Mesothelial cell of epicardium (in vitro differentiated cells): ENCODE measurements at places on chromosomes 6 and 20. TPM values are rescaled to one million over a fixed set of nuclear protein-coding genes. Genes with fewer than 3 reads are reported as not detected.

GRCh38 chr20:760751-761417, 7.4 kb downstream of the SLC52A3 start:
- H3K4me1 ChIP-seq, result no peaks in the 10 kb centered on the region
- no peak overlapping the region for H3K4me3 ChIP-seq
- H3K36me3 ChIP-seq, result no peaks in the 10 kb centered on the region
- no peak for DNase-seq
- no peak overlapping the region for H3K27ac ChIP-seq
- H3K27me3 ChIP-seq, result peaks cover 69% of the 10 kb centered on the region

- H3K27ac ChIP-seq, result no peak overlapping the region
- peaks cover 13% of the 10 kb centered on the region for H3K4me1 ChIP-seq
- H3K36me3 ChIP-seq, result peaks cover 2% of the 10 kb centered on the region
These were observed 55.9 kb downstream of the BCAS4 start for GRCh38 chr20:50850721-50851286.

DNA sequence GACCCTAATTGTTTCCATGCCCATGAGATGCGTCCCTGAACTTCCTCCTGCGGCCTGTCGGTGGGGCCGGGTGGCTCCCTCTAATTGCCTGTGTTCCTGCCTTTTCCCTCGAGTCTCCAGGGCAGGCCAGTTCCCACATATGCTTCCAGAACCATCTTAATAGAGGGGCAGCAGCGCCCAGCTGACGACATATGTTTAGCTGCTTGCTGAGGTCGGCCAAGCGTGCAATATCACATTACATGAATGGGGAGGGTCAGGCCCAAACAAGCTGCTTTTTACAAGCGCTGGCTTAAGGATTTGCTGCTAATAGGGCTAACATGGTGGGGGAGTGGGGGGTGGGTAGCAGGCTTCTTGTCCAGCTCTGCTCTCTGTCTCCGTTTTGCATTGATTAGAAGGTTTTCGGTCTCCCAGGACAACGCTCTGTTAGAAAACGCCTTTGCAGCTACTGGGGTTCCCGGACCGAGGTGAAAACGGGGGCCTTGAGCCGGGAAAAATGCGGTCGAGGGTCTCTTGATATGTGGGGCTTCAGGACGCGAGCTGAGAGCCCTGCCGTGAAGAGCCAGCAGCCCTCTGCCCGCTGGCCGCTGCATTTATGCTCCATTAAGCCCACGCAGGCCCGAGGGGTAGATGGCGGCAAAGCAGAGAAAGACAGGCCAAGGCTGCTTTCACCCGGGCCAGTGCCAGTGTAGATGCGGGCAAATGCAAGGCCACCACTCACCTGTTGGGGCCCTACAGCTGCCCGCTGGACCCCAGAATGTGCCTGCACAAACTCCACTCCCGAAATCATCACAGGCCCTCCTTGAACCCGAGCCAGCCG, 308.5 kb downstream of the BMP7 start:
- peak overlapping the region; percentile 78 for H3K27ac ChIP-seq
- peaks cover 2% of the 10 kb centered on the region for H3K27me3 ChIP-seq
- H3K4me3 ChIP-seq, result no peak overlapping the region

DNA sequence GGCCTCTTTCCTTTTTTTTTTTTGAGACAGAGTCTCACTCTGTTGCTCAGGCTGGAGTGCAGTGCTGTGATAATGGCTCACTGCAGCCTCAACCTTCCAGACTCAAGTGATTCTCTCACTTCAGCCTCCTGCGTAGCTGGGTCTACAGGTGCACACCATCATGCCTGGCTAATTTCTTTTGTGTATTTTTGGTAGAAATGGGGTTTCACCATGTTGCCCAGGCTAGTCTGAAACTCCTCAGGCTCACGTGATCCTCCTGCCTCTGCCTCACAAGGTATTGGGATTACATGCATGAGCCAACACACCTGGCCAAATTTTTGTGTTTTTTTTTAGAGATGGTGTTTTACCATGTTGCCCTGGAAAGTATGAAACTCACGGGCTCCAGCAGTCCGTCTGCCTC, 29.3 kb downstream of the SRC start:
- no peaks in the 10 kb centered on the region for H3K27me3 ChIP-seq
- no peak overlapping the region for H3K27ac ChIP-seq
- no peak overlapping the region for H3K4me3 ChIP-seq
- peaks cover 5% of the 10 kb centered on the region for H3K4me1 ChIP-seq
- no peaks in the 10 kb centered on the region for H3K36me3 ChIP-seq
- DNase-seq, result no peak

PLA2G7 gene
- 0.45 to 0.54 TPM (median 0.49 TPM) in 3 replicates for total RNA-seq

EFCAB8 gene
- 0.11 to 0.51 TPM (median 0.47 TPM) in 3 replicates for total RNA-seq

SNAP91 gene
- total RNA-seq, result 0.40 to 1.3 TPM (median 0.88 TPM) in 3 replicates
